ENCODE measurements at places on chromosomes 16 and 17.

DNA sequence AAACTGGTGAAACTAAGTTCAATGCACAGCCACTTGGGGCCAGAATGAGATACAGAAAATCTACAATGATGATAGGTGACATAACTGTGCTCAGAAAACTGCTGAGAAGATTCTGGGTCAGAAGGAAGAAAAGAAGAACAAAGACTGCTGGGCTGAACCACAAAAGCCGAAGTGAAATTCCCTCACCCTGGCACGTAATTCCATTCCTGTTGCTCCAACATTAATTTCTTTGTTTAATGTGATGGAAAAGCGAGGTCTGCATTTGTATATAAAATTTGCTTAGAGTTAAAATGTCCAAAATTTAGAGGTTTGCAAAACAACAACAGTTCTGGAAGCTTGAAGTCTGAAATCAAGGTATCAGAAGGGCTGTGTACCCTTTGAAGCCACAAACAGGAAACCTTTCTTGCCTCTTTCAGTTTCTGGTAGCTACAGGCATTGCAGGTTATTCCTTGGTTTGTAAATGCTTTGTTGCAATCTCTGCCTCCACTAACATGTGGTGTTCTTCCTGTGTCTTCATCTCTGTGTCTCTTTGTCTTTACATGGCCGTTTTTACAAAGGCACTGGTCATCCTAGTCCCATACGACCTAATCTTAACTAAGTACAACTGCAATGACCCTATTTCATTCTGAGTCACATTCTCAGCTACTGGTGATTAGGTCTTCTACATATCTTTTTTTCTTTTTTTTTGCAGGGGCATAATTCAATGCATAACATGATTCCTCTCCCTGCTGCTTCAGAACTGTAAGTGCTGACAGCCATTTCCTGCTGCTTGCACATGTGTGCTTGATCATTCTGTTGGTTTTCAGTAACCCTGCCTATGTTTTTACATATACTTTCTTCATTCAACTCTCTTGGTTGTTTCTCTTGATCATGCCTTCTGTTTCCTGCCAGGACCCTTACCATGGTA lies 603.0 kb upstream of the CDH8 start:
- no peak for DNase-seq

GRCh38 chr17:40647624-40648383 lies at the start of gene SMARCE1:
TSS of gene SMARCE1 (minus strand) at chr17:40647818. CDS start at chr17:40645802, 2,016 bp downstream.
- peak; percentile 67 for DNase-seq

GRCh38 chr16:84055801-84056634 lies 13.4 kb upstream of the SLC38A8 start:
- DNase-seq: no peak

DNA sequence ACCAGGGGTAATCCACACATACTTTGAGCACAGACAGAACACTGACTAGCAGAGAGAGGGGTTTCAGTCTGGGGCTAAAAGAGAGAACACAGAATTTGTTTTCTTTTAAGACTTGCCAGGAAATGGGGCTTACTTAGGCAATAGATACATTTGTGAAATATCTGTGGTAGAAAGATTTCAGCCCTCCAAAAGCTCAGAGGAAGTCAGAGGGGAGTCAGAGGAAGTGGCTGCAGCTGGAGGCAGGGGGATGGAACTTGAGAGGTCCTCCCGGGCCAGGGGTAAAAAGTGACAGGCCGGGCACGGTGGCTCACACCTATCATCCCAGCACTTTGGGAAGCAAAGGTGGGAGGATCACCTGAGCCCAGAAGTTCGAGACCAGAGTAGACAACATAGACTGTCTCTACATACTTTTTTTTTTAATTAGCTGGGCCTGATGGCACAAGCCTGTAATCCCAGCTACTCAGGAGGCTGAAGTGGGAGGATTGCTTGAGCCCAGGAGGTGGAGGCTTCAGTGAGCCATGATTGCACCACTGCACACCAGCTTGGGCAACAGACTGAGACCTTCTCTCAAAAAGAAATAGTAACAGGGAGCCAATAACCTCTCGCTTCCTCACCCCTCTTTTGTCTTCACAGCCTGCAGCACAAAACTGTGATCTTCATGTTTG lies 49.9 kb downstream of the NLRC5 start:
- no peak for DNase-seq

DNA sequence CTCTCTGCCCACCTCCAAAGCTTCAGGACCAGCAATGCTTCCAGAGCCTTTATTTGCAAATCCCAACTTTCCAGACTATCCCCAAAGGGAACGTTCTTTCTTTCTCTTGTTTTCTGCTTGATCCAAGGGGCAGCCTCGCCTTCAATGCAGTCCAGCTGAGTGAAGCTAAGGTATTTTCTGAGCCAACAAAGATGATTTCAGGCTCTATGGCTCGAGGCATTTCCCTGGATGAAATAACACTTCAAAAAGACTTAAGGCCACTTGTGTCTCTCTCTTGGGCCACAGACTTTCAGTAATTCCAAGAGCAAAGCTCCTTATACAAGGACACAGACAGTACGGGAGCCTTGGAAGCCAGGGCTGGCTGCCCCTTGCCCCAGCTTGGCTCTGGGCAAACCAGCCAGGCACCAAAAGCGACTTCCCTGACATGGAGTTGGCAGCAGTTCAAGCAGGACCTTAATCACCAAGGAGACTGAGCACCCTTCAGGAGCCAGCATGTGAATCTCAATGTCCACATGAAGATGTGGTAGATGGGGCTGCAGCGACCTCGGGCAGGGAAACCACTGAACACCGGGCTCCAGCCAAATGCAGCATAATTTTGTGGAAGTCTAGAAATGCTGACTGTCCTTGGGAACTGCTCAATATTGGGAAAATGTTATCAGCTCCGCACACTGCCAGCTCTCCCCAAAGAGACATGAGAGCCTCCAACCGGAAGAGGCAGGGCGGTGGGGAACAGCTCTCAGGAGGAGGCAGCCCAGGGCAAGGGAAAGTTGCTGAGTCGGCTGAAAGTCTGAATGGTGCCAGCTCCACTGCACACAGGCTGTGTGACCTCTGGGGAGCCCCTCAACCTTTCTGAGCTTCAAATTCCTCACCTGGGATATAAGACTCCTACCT lies 39.0 kb downstream of the TK2 start:
- DNase-seq: no peak

DNA sequence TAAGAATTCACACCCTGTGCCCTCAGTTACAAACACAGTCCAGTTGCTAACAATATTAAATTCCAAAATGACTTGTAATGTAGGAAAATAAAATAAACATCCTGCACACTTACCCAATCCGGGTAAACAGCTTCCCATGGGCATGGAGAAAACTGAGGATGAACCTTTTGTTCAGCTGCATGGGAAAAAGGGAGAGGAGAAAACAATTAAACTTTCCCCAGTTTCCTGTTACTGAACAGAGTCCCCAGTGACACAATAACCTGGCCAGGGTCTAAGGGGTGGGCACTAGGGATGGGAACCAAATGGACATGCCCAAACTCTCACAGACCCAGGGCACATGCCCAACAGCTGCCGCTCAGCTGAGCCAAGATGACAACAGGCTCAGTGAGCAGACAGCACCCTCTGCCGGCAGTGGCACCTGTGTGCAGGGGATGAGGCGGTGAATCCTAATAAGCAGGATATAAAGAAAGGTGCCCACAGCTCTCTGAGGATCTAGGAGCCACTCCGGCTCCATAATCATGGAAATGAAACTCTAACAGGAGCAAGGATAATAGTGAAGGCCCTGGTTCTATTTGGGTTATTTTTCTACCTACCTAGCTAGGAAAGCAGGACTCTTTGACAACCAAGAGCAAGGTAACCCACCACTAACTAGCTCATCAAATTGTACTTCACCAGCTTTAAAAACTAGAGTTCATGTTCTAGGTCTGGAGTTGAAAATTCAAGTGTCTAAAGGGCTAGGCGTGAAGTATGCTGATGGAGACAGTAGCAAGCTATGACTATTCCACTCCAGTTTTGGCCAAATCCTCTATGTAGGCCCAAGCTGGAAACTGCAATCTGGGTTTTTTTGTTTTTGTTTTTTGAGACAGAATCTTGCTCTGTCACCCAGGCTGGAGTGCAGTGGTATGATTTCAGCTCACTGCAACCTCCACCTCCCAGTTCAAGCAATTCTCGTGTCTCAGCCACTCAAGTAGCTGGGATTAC lies 58.8 kb downstream of the SMG6 start:
- peak; percentile 93 for DNase-seq

DNA sequence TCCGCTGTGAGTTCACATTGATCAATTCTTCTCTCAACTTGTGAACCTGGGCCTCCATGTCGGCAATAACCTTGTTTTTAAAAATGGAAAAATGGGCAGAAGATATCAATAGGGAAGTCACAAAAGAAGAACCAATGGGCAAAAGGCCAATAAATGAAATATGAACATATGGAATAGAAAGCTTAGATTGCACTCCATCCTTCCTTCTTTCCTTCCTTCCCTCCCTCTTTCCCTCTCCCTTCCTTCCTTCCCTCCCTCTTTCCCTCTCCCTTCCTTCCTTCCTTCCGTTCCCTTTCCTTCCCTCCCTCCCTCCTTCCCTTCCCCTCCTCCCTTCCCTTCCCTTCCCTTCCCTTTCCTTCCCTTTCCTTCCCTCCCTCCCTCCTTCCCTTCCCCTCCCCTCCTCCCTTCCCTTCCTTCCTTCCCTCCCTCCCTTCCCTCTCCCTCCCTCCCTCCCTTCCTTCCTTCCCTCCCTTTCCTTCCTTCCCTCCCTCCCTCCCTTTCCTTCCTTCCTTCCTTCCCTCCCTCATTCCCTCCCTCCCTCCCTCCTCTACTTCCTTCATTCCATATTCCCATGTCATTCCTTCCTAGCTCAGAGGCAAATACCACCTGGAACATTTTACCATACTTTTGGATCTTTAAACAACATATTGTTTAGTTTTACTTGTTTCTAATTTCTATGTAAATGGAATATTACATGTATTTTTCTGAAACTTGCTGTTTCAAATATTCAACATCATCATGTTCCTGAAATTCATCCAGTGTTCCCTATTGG lies 290.7 kb upstream of the AXIN2 start:
- no peak for DNase-seq

GRCh38 chr17:27836651-27837050 lies 36.3 kb upstream of the NOS2 start:
- DNase-seq: no peak
